ENCODE measurements at places on chromosomes 11 and 22.

DNA sequence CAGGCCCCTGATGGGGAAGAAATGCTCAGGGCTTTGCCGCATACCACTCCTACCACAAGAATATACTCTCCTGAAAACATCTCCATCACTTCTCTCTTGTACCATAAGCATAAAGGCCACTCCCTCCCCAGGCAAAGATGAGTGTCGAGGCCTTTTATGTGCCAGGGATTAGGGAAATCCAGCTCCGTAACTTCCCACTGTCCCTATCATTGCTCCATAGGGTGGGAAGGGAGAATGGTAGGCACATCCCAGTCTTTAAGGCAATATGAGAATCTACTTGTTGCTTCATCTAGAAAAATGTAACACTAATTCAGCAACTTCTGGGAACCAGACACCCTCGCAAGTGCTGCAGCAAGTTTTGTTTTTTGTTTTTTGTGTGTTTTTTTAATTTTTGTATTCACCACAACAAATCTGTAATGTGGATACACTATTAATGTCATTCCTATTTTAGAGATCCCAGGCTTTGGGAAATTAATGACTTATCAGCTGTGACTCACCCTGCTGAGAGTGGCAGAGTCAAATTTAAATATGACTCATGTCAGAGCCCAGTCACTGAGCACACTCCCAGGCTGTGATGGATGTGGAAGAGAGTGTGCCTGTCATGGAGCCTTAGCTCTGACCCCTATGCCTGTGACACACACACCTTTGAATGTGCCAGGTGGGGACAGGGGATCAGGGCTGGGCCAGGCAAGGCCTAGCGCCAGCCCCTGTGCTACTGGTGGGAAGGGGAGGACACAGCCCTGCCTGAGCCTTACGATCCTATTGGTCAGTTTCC is 23.4 kb downstream of the PANX1 start:
- DNase-seq: no peak

- no peak for DNase-seq
Observed at GRCh38 chr11:113332638-113333329, 18.4 kb downstream of the TTC12 start.

GRCh38 chr11:77502346-77502905 is 28.5 kb upstream of the PAK1 start:
- DNase-seq: no peak

DNA sequence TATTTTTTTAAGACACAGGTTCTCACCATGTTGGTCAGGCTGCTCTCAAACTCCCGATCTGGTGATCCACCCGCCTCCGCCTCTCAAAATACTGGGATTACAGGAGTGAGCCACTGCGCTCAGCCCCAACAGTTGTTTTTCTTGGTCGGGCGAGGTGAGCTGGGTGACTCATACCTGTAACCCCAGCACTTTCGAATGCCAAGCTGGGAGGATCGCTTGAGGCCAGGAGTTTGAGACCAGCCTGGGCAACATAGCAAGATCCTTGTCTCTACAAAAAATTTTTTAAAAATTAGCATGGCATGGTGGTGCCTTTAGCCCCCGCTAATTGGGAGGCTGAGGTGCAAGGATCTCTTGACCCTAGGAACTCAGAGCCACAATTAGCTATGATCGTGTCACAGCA is 7.0 kb upstream of the NF2 start:
- no peak for DNase-seq

DNA sequence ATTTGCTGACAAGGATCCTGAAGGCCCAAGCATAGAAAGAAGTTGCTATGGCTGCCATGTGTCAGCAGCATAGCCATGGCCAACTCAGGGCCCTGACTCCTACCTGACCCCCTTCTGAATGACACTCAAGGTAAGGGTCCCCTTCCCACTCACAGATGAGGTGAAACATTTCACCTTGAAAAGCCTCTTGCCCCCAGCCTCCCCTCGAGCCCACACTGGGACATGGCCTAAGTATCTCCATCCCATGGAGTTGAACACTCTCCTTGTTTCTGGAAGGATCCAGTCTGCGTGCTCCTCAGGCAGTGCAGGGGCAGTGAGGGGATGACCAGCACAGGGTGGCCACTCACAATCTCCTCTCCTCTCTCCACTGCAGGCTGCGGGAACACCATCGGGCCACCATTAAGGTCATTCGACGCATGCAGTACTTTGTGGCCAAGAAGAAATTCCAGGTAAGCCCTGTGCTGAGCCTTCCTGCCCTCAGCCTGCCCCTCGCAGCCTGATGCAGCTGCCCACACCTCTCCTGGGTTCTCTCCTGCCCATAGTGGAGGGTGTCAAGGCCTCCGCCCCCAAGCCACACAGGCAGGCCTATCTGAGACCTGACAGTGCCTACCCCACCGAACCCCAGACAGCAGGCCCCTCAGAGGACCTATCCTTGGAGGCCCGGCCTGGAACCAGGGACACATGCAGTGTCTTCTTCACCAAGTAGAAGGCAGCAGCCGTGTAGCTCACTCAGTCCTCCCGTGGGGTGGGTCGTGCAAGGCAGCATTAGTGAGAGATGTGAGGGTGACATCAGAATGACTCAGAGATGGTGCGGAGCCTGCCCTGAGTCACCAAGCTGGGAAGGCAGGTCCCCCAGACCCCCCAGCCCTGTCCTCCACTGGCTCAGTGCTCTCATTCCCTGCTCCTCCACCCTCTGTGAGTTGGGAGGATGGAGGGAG is 68.9 kb upstream of the KCNQ1OT1 start:
- no peak for DNase-seq

- no peak for DNase-seq
Observed at GRCh38 chr11:74682731-74683278, 48.4 kb downstream of the CHRDL2 start.

GRCh38 chr11:75260396-75261170 is 20.0 kb downstream of the TPBGL start:
- DNase-seq: no peak

GRCh38 chr11:70687716-70688115 is 289.4 kb downstream of the CTTN start:
- DNase-seq: no peak

GRCh38 chr11:7495882-7496551 is 10.7 kb downstream of the OLFML1 start:
- DNase-seq: no peak

Data from T follicular helper cell (primary cell).